ENCODE measurements at places on chromosomes 5 and 9.

DNA sequence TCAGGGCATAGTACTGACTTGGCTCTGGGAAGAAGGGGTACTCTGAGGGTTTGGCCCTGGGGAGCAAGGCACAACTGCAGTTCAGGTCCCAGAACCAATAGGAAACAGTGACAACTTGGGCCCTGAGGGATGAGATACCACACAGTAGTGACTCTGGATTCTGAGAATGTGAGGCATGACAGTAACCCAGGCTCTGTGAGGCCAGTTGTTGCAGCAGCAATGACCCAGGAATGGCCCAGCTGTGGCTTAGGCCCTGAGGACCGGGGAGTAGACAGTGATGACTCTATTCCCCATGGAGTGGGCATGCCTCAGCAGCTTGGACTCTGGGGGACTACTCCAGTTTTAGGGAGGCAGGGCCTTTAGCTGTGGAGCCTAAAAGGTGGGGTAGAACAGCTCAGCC lies 21.5 kb upstream of the NFIL3 start:
- DNase-seq = no peak

DNA sequence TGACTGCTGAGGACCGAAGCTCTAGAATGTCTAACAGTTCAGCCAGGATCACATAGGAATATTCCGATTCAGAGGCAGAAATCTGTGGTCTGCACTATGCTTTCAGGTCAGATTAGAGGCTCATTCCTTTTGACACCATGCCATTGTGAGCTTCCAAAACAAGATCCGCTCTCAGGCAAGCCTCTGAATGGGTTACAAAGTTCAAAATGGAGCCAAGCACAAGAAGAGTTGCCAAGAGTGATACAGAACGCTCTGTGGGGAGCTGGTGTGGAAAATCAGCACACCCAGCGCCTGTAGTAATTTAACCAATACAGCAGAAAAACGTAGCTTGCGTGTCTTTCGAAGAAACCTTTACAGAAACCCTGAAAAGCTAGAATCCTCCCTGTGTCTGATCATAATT lies 33.3 kb upstream of the FAT2 start:
- DNase-seq = no peak

GRCh38 chr9:127589955-127590370 lies 22.1 kb upstream of the STXBP1 start:
- DNase-seq = no peak

GRCh38 chr5:1724822-1725602 lies 74.6 kb downstream of the MRPL36 start:
- no peak for DNase-seq

DNA sequence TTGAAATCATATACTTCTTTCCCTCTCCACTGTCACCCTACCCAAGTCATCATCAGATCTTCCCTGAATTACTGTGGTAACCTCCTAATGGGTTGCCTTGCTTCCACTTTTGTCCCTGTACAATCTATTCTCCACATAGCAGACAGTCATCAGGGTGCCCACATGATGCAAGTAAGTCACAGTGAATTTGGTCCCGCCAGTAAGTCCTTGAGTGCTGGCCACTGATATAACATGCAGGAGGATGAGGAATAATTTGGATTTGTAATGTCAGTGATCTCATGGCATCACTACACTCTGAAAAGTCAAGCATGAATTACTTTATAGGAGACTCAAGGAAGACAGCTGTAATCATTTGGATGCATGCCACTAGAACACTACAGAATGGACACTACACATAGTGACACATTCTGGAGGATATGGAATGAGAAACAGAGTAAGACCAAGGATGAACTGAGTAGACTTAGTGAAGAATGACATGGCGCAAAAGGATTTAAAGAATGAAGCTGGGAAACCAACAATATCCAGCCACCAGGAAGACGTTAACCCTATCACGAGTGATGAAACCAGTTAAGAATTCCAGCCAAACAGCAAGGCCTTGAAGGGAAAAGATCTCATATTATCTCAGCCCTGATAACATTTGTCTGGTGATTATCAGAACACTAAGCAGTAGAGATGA lies 28.6 kb downstream of the MARCHF3 start:
- DNase-seq = no peak

DNA sequence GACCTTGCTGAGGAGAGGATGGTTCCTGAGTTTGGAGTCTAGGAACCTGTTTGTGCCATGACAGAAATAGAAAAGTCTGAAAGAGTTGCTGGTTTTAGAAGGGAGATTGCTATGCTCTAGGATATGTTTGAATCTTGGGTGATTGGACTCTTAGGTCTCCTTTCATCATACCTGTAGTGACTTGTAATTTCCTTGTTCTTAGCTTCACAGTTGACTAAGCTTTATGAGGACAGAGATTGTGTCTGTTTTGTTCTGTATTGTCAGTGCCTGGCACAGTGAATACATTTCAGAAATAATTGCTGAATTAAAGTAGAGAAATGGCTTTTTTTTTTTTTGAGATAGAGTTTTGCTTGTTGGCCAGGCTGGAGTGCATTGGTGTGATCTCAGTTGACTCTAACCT lies 31.5 kb downstream of the GAPVD1 start:
- DNase-seq = no peak

- no peak for DNase-seq
These were observed 600 bp downstream of the ERCC6L2 start for GRCh38 chr9:95876138-95876444.

DNA sequence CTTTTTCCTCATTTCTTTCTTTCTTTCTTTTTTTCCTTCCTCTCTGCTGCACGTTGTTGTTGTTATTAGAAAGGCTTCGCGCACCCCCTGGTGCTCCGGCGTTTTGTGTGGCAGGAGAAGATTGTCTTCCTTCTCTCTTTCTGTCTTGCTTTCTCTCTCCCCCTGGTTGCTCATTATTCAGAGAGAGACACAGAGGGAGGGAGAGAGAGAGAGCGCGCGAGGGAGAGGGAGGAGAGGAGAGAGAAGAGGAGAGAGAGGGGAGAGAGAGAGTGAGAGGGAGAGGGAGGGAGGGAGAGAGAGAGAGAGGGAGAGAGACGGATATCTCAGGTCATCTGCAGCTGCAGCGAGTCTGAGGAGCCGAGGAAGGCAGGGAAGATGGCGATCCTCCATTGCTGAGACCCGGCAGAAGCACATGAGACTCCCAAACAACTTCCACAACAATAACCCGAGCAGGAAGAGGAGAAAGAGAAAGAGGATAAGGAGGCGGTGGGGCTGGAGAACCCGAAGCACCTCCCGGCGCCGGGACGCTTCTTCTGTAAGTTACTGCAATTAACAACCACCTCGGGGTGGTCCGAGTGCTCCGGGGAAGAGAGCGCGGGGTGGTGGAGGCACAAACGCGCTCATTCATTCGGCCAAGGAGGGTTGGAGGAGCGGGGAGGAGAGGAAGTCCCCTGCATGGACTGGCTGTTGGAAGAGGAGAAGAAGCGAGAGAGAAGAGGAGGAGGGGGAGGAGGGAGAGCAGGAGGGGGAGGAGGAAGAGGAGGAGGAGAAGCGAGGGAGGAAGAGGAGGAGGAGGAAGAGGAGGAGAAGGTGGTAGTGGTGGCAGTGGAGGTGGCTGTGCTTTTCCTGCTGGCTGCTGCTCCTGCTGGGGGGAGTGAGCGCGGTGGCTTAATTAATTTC lies at the start of gene ZNF462:
ZNF462 (plus strand) TSS at position 346 of the 900 bp plus-strand sequence. CDS start 60,218 bp downstream, outside the sequence.
- peak; percentile 82 for DNase-seq

- DNase-seq = no peak
These were observed 486.7 kb downstream of the RAB3C start for GRCh38 chr5:59069438-59070079.

DNA sequence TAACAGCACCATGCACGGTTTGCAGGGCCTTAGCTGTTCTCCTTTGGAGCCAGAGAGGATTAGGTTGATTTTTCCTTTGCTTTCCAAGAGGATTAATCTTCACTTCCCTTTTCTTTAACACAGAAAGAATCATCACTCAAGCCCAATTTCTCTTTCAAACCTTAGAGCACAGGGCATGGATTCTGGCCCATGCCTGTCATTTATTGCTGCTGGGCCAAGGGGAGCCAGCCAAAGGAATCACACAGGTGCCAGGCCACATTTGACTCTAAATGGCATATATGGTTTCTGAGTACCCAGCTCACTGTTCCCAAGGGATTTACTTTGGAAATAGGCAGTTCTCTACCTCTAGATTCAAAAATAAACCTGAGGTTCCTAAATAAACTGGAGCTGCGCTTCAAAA lies 58.3 kb downstream of the FBXL7 start:
- DNase-seq = no peak

GRCh38 chr5:145385276-145385675 lies 449.9 kb downstream of the PRELID2 start:
- no peak for DNase-seq

GRCh38 chr9:135973277-135974219 lies 12.4 kb upstream of the UBAC1 start:
- no peak for DNase-seq

- DNase-seq = no peak
These were observed 41.7 kb upstream of the EFNA5 start for GRCh38 chr5:107712359-107712870.

- DNase-seq = no peak
These were observed 9.0 kb downstream of the OR2S2 start for GRCh38 chr9:35948901-35949318.

- no peak for DNase-seq
These were observed 559.0 kb upstream of the DAP start for GRCh38 chr5:11319836-11320580.

DNA sequence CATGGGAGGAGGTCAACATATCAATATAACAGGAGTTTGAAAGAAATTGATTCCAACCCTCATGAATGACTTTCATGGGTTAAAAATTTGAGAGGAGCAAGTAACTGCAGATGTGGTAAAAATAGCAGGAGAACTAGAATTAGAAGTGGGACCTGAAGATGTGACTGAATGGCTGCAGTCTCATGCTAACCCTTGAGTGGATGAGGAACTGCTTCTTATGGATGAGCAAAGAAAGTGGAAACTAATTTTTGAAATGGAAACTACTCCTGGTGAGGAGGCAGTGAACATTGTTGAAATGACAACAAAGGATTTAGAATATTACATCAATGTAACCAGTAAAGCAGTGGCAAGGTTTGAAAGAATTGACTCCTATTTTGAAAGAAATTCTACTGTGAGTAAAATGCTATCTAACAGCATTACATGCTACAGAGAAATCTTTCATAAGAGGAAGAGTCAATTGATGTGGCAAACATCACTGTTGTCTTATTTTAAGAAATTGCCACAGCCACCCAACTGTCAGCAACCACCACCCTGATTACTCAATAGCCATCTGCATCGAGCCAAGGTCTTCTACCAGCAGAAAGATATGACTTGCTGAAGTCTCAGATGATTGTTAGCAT lies 1683.2 kb downstream of the MAT2B start:
- no peak for DNase-seq

GRCh38 chr5:179886190-179886911 lies 21.3 kb downstream of the TBC1D9B start:
- DNase-seq = no peak

DNA sequence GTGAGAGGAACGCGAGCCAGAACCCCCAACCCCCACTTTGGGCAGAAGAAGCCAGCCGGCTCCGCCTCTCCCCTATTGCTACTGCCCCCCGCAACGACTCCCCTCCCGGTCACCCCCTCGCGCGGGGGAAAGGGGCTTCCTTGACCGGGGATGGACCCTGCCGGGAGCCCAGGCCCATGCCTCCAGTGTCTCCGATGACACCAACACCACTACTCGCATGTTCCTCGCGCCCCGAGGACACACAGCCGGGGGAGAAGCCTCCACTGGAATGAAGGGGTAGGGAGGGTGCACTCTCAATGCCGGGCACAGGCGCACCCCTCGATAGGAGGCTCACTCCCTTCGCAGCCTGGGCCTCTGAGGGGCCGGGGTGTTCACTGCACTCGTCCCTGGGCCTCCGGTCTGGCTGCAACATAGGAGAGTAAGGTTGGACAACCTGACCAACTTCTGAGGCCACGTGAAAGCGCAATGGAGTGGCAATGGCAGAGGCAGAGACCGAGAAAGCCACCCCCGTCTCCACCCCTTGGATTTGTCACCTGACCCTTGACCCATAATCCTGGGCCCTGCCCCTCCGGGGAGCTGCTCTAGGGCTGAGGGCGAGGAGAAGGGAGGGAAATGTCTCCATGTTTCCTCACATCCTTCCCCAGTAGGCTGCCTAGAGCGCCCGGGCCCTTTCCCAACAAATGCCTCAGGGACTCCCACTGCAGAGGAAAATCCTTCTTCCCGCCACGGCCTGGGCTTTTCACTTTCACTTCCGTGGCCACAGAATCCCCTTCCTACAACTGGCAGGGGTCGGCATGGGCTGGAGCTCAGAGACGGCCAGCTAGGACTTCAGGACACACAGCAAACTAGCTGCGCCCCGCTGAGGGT lies 1.1 kb upstream of the CNTFR start:
- no peak for DNase-seq

DNA sequence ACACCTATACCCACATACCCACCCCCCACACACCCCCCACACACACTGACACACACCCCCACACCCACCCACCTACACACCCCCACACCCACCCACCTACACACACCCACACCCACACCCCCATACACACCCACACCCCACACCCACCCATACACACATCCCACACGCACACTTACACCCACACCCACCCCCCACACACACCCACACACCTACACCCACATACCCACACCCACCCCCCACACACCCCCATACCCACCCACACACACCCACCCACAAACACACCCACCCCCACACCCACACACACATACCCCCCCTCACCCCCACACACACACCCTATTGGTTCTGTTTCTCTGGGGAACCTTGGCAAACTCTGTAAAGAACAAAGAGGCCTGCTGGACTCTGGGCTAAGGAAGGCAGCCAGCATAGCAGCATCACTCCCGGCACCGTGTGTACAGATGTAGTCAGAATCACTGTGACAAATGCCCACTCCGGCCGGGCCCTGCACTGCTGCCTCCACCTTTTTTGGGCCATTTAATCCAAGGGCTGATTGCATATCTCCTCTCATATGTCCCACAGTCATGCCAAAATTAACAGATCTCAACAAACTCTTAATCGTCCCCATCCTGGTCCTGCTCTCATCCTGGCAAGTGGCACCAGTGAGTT lies 42.3 kb downstream of the COL23A1 start:
- no peak for DNase-seq

DNA sequence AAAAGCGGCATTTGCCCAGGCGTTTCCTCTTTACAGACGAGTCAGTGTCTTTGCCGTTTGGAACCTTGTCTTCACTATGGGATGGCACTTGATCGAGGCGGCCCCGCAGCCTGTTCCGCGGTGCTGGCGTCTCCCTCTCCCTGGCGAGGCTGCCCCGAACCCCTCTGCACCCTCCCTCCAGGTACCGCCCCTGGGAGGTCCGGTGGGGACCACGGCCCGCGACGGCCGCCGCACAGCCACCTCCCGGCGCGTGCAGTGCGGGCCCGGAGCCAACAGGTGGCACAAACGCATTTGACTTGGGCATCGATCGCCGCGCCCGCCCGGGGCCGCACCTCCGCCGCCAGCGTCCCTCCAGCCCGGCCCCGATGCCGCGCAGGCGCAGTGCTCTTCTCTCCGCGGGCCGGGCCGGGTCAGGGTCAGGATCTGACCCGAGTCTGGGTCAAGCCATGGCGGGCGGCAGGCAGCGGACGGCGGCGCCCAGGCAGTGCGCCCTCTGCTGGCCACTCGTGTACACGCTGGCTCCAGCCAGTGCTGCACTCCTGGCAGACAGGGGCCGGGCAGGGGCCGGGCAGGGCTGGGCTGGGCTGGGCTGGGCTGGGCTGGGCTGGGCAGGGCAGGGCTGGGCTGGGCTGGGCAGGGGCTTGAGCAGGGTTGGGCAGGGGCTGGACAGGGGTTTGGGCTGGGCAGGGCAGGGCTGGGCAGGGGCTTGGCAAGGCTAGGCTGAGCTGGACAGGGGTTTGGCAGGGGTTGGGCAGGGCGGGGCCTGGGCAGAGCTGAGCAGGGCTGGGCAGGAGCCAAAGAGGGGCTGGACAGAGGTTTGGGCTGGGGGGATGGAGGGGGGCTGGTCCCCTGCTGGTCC lies 155.8 kb upstream of the IRX4 start:
- DNase-seq = peak; percentile 37

GRCh38 chr5:119330367-119331183 lies 25.2 kb upstream of the TNFAIP8 start:
- no peak for DNase-seq

Data from putamen (tissue), 1 donor.